ENCODE measurements at places on chromosomes 16 and 17. TPM values are rescaled to one million over a fixed set of nuclear protein-coding genes. Genes with fewer than 3 reads are reported as not detected.

The AIPL1 gene
- not detected for total RNA-seq

The COPZ2 gene
- total RNA-seq = 3.8 TPM

The HBA1 gene
- total RNA-seq = not detected

The MYH1 gene
- total RNA-seq = not detected

The KCNJ18 gene
- total RNA-seq = not detected

The KRT24 gene
- not detected for total RNA-seq

The SULT1A2 gene
- not detected for total RNA-seq

The CEP295NL gene
- 1.5 TPM for total RNA-seq

The CACNB1 gene
- total RNA-seq = 2.8 TPM

The CHCT1 gene
- not detected for total RNA-seq

The KRTAP2-1 gene
- total RNA-seq = not detected

The CCDC137 gene
- total RNA-seq = 14.1 TPM

The DRC3 gene
- total RNA-seq = 2.5 TPM

The ZG16 gene
- total RNA-seq = not detected

The CACNG1 gene
- total RNA-seq = not detected

The RASL10B gene
- 0.09 TPM for total RNA-seq

The C16orf92 gene
- not detected for total RNA-seq

The CACNA1G gene
- not detected for total RNA-seq

The CASKIN2 gene
- total RNA-seq = 12.1 TPM

The SLC13A2 gene
- not detected for total RNA-seq

The C17orf78 gene
- not detected for total RNA-seq

The GPATCH8 gene
- 20.7 TPM for total RNA-seq

The SLFN11 gene
- total RNA-seq = 103 TPM

The TEX19 gene
- total RNA-seq = not detected

The CCL17 gene
- total RNA-seq = not detected

The SOST gene
- 0.05 TPM for total RNA-seq

The SPNS1 gene
- total RNA-seq = 49.7 TPM

The GP1BA gene
- not detected for total RNA-seq

The VPS35 gene
- total RNA-seq = 167 TPM

The ITGB4 gene
- 125 TPM for total RNA-seq

The COTL1 gene
- 140 TPM for total RNA-seq

The C16orf86 gene
- total RNA-seq = 3.7 TPM

The KCNJ16 gene
- total RNA-seq = 1.7 TPM

The PRAC2 gene
- total RNA-seq = not detected

The CD7 gene
- total RNA-seq = not detected

The GP2 gene
- total RNA-seq = not detected

The IGF2BP1 gene
- 0.85 TPM for total RNA-seq

The MRTFB gene
- 20.8 TPM for total RNA-seq

The CD300LG gene
- 0.34 TPM for total RNA-seq

The EFNB3 gene
- 0.14 TPM for total RNA-seq

The ANKS4B gene
- total RNA-seq = not detected

The NEK8 gene
- total RNA-seq = 3.9 TPM

The SLC9A5 gene
- total RNA-seq = 1.2 TPM

The DNASE1L2 gene
- 0.56 TPM for total RNA-seq

The SHPK gene
- 21.8 TPM for total RNA-seq

The CAVIN1 gene
- total RNA-seq = 840 TPM

The TNP2 gene
- not detected for total RNA-seq

The RECQL5 gene
- 16.2 TPM for total RNA-seq

The ADORA2B gene
- 3.6 TPM for total RNA-seq

The TMEM186 gene
- total RNA-seq = 9.0 TPM

The CCDC57 gene
- 9.4 TPM for total RNA-seq

The RAB26 gene
- 0.84 TPM for total RNA-seq

The KRTAP4-3 gene
- total RNA-seq = not detected

All from dermis blood vessel endothelial cell (primary cell).